ENCODE measurements at places on chromosomes 6 and 20.
A peak's percentile ranks its signal among the peaks of the same experiment; 100 is the strongest.

- DNase-seq, result no peak
Measured at GRCh38 chr20:53768329-53768728, 174.7 kb upstream of the ZNF217 start.

- no peak for DNase-seq
Measured at GRCh38 chr6:26185004-26185403, 97.8 kb downstream of the HFE start.

- no peak for DNase-seq
Measured at GRCh38 chr20:61537239-61538182, 285.4 kb downstream of the CDH4 start.

DNA sequence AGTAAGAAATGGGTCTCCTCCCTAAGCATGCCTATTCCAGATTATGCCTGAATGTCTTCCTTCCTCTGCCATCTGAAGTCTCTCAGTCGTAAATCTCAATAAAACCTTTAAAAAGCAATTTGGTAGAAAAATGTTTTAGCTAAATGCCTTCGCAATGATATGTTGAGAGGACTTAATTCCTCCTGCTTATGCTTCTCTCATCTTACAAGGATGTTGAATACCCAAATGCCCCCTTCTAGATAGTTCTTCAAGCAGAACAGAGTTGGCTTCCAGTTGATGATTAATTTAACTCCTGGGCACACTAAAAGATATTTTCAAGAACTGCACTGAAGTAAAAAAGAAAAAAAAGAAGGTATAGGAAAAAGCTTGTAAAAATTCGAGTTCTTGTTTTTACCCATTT, 275.0 kb upstream of the SPTLC3 start:
- no peak for DNase-seq

DNA sequence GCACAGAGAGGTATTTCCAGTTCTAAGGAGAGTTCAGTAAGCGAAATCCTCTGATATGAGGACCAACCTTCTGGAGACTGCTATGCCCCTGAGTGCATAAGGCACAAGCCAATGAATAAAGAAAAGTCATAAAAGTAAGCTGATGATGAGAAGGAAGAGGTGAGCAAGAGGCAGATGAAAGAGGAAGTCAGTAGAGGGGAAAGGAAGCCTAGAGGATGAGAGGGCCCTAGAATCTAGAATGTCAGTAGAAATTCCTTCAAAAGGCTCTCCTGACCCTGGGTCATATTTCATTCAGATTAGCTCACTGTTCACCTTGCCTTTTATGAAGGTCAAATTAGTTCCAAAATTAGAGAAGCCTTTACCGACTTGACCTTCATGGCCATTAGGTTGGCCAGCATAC, 209.2 kb downstream of the CD83 start:
- DNase-seq, result no peak

DNA sequence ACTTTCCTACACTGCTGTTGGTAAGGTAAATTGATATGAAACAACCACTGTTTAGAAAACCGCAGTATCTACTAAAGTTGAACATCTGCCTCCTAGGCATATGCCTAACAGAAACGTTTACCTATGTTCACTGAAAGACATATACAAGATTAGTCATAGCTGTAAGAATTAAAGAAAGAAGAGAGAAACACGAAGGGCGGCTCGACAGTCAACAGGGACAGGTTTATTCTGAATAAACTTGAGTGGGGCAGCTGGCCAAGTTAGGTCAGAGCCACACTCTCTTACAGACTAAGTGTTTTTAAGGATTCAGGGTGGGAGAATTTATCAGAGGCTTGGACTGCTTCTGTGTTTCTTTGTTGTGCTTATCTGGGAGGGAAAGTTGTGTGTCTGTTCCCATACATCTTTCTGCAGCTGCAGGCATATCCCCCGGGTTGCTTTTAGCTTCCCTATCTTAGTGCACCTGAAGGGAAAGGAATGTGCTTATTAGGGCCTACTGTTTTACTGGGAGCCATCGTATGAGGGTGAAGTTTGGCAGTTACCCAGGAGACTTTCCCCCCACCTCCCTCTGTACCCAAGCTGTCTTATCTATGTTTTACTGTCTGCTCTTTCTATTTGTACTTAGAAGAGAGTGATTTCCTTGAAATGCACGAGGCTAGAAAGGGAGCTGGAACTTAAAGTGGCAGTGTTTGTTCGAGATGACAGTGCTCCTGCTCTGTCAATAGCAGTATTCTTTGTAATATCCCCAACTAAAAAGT, 20.4 kb downstream of the PROCR start:
- no peak for DNase-seq

DNA sequence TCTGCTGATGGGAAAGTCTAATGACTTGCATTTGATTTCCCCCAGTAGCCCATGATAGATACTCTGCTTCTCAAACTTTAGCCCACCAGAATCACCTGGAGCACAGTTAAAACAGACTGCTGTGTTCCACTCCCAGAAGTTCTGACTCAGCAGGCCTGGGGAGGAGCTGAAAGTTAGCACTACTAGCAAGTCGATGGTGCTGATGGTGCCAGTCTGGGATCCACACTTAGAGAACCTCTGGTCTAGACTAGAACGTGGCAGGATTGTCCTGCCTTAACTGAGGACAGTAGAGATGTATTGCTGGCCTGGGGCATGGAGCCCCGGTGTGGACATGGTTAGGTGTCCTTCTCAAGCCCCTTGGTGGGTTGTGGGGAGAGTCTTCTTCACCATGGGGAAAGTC, 8.7 kb downstream of the TOX2 start:
- no peak for DNase-seq

DNA sequence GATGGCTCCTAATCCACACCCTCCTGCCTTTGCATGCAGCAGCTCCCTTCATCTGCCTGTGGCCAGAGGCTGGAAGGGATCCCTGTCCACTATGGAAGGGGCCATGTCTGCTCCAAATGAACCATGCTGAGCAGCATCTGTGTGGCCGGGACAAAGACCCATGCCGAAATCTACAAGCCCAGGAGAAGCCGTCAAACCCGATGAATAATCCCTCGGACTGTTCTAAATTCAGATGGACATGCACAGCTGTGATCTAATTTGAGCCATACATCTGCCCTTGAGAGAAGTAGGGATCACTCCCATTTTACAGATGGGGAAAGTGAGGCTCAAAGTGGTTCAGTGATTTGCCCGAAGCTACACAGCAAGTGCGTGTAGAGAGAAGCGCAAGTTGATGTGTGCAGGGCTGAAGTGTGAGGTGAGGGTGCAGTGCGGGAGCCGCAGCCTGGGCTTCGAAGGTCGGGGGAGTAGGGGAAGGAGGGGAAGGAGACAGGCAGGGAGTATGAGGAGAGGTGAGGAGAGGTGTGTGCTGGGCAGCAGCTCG, 22.6 kb upstream of the CDH22 start:
- no peak for DNase-seq

GRCh38 chr6:152070556-152070955, 263.1 kb downstream of the ESR1 start:
- DNase-seq, result no peak

DNA sequence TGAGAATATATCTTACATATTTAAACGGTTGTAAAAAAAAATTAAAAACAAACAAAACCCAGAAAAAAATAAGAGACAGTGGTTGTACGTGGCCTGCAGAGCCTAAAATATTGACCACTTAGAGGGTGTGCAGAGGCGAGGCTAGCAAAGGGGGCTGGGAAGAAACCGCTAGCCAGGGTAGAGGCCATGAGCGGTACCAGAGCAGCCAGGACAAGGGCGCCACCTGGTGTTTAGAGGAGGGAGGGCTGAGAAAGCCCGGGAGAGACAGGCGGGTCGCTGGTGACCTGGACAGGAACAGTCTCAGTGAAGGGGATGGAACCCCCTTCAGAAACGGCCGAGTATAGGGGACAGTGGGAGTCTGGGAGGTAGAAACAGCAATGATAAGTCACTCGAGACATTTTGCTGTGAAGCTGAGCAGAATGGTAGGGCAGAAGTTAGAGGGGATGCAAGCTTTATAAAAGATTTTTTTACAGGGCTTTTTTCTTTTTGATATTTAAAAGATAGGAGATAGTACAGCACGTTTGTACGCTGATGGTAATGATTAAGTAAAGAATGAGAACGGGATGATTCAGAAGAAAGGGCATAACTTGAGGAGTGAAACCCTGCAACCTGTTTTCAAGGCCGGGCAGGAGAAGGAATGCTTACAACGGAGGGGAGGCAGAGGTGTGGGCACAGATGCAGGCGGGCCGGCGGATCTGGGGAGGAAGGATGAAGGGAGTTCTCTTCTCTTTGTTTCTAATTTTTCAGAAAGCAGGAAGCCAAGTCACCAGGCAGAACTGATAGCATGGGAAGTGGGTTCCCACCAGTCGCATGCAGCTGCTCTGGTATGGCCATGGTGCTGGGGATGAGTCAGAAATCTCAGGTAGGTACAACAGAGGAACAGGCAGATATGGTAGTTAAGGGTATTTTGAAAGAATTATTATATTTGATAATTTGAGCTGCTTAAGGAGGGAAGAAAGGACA, 76.2 kb downstream of the FAM229B start:
- peak; percentile 88 for DNase-seq

- DNase-seq, result peak; percentile 75
Measured at GRCh38 chr20:33674294-33675135, at the start of gene NECAB3. NECAB3 (minus strand) TSS chr20:33674428; CDS start chr20:33674352, 76 bp downstream.

DNA sequence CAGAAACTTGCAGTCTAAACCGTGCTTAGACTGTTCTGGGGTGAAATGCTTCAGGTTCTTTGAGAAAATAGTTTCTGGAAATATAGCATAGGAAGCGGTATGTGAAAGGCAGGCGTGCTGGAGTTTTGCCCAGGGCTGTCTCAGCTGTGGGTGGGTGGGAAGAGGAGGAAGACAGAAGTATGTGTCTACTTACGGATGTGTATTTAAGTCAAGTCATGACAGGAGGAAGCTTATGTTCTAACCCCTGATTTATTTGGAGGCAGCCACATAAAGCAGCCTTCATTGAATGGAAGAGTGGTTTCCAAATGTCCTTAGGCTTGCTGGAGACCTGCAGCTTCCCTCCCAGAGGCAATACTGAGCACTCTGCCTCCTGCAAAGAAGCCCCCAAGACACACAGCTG, 345.8 kb upstream of the PRND start:
- no peak for DNase-seq

DNA sequence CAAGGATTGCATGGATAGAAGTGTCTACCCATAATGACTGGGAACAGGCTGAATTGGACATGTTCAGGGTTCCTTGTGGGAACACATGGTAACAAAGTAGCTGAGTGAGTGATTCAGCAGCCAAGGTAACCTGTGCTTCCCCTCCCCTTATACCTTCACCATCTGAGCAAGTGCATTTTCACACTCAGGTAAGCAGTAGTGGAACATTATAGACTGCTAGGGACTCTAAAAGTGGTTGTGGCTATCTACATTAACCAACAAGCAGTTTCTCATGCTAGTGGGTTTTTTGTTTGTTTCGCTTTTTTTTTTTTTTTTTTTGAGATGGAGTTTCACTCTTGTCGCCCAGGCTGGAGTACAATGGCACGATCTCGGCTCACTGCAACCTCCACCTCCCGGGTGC, 41.4 kb downstream of the KIZ start:
- DNase-seq, result no peak

DNA sequence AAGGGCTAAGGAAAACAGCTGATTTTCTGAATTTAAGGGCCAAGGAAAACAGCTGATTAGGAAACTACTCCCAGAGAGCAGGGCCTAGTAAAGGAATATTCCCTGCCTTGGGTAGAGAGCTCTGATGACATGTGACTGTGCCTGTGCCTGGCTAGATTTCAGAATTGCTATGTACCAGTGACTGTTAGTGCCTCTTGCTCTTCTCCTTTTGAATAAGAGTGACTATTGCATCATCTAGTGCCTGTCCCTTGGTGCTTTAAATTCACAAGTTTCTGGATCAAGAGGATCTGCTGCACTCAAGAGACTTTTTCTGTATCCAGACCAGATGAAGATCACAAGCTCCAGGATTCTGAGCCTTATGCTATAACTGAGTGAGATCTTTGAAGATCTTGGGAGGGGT, 332.9 kb downstream of the KIF16B start:
- DNase-seq, result no peak
